ENCODE measurements at places on chromosomes 2 and 18. TPM values are rescaled to one million over a fixed set of nuclear protein-coding genes. Genes with fewer than 3 reads are reported as not detected.

CCDC74A gene
- 4.7 TPM for total RNA-seq

DNA sequence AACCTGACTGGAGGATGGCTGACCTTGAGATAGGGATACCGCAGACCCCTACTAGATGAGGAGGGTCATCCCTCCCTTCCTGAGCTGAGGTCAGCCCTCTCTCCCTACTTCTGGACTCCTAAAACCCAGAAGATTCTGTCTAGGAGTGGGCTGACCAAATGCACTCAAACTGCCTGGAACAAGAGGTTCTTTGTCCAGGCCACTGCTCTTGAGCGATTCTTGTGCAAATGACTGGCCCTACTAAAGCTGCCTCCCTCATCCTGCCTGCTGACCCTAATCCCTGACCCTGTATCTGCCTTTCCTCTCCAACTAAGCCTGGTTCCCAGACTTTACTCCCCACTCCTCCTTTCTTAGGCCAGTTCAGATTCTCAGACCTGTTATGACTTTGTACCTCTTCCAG is 56.2 kb downstream of the EFR3B start:
- DNase-seq, result no peak

DNA sequence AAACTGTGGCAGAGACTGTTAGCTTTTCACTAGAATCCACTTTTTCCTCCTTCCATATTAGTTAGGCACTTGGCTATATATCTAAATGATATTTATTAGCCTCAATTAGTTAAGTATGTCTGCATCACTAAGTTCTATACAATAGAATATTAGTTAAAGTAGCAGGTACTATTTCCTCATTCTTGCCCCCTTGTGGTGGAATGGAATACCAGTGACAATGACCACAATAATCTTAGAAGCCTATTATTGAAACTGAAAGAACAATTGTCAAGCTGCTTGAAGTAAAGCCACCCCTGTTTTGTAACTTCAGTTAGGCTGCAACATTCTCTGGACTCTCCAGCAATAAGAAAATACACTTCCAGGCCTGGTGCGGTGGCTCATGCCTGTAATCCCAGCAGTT is 476.3 kb upstream of the VWC2L start:
- DNase-seq, result peak; percentile 15

GRCh38 chr2:47243596-47244323 is 88.7 kb upstream of the STPG4 start:
- peak; percentile 62 for DNase-seq

UBR3 gene
- 56.1 TPM for total RNA-seq

DNA sequence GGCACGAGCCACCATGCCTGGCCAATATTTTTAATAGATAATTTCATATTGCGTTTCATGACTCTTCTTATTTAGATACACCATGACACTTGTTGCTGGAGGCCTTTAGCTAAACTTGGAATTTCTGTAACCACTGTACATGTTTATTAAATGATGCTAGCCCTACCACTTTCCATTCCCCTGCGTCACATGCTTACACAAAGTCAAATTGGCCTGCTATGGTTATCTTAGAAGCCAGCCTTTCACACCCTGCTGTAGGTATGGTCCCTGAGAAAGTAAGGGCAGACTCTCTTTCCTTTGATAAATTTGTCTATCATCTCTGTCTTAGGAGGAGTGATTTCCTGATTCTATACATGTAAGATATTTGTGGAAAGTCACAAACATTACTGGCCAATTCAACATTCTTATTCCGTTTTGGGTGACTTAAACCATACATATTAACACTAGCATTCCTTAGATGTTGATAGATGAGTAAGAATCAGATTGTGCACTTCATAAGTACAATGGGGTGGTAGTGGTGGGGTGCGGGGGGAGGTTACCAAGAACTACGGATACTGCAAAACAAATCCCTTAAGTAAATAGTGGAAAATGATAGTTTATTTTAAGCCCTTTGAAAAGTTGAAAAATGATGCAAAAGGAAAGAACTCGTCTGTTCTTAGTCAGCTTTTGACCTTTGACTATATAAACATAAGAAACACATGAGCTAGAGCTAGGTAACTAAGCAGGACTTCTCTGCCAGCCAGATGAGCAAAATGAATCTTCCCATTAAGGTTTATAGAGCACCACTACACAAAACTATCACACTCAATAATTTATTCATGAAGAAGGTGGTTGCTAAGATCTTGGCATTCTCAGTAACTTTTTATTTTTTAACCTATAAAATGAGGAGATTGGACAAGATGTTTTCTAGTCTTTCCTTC is 7.9 kb upstream of the NDUFV2 start:
- peak; percentile 92 for DNase-seq

FHL2 gene
- 346 TPM for total RNA-seq

KLHL29 gene
- total RNA-seq, result 14.7 TPM

ASPRV1 gene
- total RNA-seq, result under 0.01 TPM

DNA sequence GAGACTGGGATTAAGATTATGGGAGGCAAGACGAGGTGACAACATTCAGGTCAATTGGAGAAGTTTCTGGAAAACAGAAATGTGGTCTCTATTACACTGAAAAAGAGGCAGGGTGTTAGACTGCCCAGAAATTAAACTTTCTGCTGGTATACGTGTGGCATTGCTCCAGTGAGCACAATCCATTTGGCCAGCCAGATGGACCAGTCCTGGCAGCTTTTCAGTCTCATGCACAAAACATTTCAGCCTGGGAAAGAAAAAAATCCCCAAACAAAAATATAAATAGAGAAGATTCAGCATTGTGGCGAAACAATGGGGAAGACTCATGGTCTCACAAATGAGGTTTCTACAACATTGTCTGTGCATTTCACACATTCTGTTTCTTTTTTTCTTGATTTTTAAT is 113.9 kb downstream of the HNMT start:
- no peak for DNase-seq

DNA sequence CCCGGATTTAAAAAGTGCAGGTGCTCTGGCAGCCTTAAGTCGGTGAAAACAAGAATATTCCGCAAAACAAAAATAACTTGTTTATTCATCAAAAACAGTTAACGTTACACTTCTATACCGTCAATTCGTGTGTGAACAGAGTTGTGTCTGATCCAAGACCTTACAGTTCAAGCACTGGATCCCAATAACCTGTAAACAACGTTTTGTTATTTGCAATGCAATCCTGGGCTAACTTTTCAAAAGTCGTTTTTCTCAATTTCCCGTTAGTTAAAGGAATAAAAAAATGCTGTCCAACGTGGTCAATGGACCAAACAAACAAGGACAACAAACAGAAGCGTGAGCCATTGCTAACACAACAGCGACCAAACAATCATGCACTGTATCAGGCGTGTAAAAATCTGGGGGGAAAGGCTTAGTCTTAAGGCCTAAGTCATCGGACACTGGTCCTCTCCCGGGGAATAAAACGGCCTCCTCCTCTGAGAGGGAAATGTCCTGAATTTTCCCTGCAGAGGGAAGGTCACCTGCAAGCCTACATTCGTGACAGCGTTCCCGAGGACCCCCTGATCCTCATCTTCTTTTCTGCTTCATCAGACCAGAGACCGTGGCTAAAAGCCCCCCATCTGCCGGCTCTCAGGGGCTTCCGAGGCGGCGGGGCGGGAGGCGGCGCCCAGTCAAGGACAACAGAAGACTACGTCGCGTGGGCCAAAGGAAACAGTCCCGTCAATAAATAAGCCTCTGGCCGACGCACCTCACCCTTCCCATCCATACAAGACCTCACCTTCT is 490 bp downstream of the NDUFS1 start:
- DNase-seq, result peak; percentile 57

- no peak for DNase-seq
Observed at GRCh38 chr2:219396863-219397457, 9.2 kb upstream of the DNPEP start.

GRCh38 chr2:75570948-75571729 is 10.4 kb upstream of the EVA1A start:
- peak; percentile 67 for DNase-seq

DNA sequence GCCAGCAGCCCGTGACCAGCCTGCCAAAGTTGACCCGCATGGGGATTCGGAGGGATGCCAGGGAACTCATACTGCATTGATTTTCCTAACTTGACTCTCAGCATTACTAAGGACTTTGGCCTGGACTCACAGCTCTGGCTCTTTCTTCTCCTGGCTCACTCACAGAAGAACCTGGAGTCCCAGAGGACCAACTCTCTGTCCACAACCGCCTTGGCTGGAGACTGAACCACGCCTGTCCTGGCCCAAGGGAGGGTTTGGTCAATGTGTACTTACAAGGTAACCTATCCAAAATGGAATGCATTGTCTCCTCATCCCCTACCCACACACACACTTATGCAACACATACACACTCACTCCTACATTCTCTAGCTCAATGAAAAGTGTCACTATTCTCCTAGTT is 135.6 kb upstream of the KLHL29 start:
- DNase-seq, result no peak

- peak; percentile 72 for DNase-seq
Observed at GRCh38 chr2:207926133-207926988, 99.0 kb downstream of the PLEKHM3 start.

SPTBN1 gene
- 181 TPM for total RNA-seq

RIT2 gene
- total RNA-seq, result not detected

- no peak for DNase-seq
Observed at GRCh38 chr2:729376-729861, 52.2 kb upstream of the TMEM18 start.

DNA sequence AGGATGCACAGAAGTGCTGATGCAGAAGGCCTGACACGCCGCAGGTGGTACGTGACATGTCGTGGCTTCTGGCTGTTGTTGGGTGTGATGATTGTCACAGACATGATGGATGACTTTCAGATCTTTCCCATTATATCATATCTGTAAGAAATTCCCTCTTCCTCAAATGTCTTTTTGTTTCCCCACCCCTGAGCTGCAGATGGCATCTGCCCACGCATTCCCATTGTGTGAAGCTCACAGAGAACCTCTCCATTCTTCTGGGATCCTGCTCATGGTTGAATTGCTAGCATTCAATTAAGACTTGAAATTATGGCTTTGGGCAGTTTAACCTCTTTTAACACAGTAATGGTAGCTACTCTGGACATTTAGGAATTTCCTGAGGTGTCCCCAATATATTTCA is 28.3 kb upstream of the EPHA4 start:
- DNase-seq, result no peak

DNA sequence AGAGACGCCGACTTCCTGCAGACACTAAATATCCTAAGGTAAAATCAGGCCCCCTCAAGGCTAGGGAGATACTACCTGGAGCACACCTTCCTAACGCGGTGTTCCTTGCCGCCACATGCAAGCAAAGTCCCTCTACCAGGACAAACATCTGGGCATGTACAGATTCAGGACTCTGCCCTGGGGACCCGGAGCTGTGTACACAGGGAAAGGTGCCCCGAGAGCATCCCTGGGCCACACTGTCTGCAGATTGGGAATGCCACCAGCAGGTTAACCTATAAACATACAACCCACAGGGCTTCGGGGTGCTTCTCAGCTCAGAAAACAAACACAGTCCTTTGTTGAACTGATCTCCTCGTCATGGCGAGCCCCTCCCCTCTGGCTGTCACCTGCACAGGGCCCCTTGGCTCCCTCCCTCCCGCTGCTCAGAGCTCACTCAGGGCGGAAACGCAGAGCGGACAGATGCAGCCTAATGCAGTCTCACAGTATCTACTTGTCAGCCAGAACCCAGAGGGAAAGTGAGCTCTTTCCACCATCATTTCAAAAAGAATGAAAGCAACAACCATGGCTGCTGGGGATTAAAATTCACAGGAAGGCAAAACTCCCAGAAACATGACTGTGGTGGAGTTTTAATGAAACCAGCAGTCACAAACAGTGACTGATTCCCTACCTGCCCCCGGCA is 218.8 kb downstream of the HDAC4 start:
- no peak for DNase-seq

GRCh38 chr2:156505696-156506095 is 69.5 kb downstream of the GPD2 start:
- no peak for DNase-seq

GRCh38 chr18:40577981-40578365 is 1377.1 kb upstream of the PIK3C3 start:
- no peak for DNase-seq

DNA sequence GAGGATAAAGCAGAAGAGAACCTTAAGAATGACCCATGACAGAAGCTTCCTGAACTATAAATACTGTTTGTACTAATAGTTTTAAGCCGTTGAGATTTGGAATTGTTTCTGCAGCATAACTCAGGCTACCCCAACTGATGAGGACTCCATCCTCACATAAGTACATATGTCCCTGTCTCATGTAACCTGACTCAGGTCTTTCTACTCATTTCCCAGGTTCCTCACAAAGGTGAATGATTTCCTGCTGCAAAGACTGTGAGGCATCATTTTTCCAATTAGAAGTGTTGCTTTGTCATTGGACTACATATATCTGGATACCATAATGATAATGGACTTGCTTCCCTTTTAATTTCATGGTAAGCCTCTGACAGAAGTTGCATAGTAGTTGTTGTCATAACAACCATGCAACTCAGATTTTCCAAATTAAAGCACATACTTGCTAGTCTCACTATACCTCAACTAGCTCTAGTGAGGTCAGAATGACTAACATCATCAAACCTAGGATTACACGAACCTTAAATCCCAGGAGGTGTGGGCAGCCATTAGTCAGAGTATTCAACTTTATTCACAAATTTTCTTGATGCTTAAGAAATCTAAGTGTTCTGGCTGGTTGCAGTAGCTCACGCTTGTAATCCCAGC is 38.0 kb upstream of the NEDD4L start:
- DNase-seq, result no peak

GRCh38 chr18:27959101-27959500 is 217.8 kb downstream of the CDH2 start:
- no peak for DNase-seq

SOWAHC gene
- total RNA-seq, result 9.3 TPM

DNA sequence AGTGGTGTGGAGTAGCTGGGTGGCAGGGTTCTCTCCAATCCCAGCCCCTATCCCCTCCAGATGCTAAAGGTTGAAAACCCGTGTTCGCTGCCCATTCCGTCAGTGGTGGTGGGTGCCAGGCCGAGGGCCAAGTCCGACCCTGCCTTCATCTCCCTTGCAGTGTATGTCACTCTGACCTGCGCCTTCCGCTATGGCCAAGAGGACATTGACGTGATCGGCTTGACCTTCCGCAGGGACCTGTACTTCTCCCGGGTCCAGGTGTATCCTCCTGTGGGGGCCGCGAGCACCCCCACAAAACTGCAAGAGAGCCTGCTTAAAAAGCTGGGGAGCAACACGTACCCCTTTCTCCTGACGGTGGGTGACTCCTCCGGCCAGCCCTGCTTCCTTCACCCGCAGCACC is 12.9 kb downstream of the SAG start:
- no peak for DNase-seq

DNA sequence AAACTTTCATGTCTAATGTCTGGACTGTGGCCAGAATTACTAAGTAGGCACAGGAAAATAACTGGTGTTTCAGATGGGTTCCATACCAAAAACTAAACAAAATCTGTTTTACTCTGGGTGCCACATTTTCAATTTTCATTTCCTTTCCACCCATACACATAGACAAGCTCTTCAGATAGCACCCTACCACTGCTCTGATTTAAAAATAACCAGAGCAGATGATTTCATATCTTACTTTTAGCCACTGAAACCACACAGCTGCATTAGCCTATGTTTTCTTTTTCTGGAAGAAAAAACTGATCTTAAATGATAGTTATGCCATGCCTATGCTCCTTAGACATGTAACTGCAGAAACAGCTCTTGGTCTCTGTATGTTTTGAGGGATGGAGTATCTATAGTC is 647.6 kb downstream of the CPS1 start:
- DNase-seq, result no peak

LIPG gene
- 0.86 TPM for total RNA-seq
